GM04503 (cell line): ENCODE measurements at places on chromosomes 1 and 21.
A peak's percentile ranks its signal among the peaks of the same experiment; 100 is the strongest.

GRCh38 chr1:109229531-109230127 is 15.9 kb downstream of the SARS1 start:
- no peak for DNase-seq

GRCh38 chr1:72280131-72280530 is 2.2 kb downstream of the NEGR1 start:
- DNase-seq: no peak

DNA sequence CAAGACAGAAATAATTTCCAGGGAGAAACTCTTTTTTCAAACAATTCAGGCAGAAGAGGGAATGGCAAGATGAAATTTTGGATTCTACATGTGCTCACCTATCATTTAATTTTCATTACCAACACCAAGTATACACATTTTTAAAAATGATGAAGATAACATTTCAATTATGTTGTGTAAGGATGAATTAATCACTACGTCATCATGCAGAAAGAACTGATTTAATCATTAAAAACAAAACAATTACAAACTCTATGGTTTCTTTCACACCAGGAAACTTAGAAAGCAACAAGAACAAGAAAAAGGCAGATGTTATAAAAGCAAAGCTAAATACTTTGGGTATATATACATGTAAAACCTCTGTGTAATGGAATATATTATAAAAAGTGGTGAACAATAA is 668.5 kb downstream of the NCAM2 start:
- no peak for DNase-seq

GRCh38 chr1:18373882-18374493 is 106.7 kb upstream of the KLHDC7A start:
- DNase-seq: no peak

DNA sequence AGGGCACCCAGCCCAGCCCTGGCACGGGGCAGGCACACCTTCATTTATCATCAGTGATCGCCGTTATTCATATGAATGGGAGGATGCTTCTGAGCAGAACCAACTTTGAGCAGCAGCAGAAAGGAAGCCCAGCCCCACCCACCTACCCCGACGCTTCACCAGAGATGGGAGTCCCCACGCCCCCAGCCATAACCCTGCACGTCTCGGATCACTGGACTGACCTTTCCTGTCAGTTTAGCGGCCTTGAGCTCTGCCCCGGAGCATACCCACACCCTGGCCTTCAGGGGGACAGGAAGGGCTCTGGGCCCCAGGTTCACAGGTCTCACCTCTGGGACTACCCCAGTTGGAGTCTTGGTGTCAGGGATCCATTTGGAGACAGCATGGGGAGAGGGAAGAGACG is 18.1 kb downstream of the LRP8 start:
- DNase-seq: no peak

GRCh38 chr1:181318858-181319235 is 164.5 kb upstream of the CACNA1E start:
- no peak for DNase-seq

- no peak for DNase-seq
These were observed 34.5 kb downstream of the ERO1B start for GRCh38 chr1:236247286-236247685.

DNA sequence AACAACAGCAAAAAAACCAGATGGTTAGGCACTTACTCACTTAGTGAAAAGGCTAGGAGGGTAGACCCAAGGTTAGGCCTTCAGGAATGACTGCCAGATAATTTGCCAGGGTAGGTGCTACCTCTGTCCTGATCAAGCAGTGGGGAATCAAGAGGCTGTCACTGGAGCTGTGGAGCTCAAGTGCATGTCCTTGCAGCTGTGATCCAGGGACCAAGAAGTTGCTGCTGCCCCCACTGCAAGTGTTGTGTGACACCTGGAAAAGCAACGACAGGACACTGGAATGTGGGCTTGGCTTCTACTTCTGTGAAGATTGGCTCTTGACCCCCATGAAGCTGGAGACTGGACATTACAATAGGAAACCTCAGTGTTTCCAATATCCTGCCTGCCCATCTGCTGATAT is 72.1 kb downstream of the PEX14 start:
- DNase-seq: no peak

- DNase-seq: no peak
These were observed 305.4 kb downstream of the TTLL7 start for GRCh38 chr1:83693427-83694126.

- no peak for DNase-seq
These were observed 86.1 kb upstream of the S1PR1 start for GRCh38 chr1:101150670-101151069.

DNA sequence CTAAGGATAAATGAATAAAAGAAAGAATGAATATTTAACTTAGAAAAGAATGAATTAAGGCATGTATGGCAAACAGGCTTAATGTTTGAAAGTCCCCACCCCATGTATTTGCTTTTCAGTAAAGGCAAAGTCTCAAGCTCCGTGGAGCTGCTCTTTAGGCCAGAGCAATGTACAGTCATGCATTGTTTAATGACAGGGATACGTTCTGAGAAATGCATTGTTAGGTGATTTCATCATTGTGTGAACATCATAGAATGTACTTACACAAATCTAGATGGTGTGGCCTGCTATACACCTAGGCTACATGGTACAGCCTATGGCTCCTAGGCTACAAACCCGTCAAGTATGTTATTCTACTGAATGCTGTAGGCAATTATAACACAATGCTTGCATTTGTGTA is 51.6 kb upstream of the SPATA6 start:
- DNase-seq: no peak

DNA sequence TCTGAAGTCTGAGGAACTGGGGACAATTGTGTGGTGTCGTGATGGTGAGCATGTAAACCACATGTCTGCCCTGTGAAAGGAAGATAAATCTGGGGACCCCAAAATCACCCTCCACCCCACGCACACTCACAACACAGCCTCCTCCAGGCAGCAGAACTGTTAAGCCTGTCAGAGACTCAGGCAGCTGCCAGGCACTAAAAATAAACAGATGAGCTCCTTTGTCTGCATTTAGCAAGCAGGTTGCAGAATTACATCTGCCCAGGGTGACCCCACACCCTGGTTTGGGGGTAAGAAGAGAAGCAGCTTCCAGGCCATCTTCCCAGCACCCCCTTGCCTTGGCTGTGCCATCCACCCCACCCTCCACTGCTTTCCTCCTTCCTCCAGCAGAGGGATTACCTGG is 119.1 kb upstream of the RUNX3 start:
- no peak for DNase-seq

- DNase-seq: peak; percentile 37
These were observed 74.7 kb upstream of the AKT3 start for GRCh38 chr1:243924588-243925349.

- DNase-seq: no peak
These were observed 125.5 kb upstream of the CHRM3 start for GRCh38 chr1:239260842-239261241.

GRCh38 chr1:33455539-33456501 is 16.6 kb upstream of the ZSCAN20 start:
- peak; percentile 70 for DNase-seq

GRCh38 chr1:79310609-79311008 is 304.1 kb upstream of the ADGRL4 start:
- DNase-seq: no peak

DNA sequence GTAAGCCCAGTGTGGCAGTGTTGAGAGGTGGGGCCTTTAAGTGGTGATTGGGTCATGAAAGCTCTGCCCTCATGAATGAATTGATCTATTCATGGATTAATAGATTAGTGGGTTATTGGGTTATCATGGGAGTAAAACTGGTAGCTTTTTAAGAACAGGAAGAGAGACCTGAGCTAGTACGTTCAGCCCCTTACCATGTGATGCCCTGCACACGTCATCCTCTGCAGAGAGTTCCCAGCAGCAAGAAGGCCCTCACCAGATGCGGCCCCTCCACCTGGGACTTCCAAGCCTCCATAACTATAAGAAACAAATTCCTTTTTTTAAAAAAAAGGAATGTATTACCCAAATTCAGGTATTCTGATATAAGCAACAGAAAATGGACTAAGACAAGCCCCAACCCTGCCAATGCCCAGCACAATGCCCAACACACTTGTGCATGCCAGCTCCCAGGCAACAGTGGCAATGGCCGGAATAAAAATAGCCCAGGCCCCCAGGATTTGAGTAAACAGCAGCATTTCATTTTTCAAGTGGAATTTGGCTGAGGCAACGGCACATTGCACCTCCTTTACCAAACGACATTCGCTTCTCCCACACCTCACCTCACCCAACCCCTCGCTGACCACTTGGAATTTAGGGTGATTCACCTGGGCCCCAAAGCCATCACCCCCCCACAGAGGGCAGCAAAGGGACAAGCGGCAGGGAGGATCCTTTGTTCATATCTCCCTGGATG is 215.9 kb downstream of the TOMM20 start:
- no peak for DNase-seq

DNA sequence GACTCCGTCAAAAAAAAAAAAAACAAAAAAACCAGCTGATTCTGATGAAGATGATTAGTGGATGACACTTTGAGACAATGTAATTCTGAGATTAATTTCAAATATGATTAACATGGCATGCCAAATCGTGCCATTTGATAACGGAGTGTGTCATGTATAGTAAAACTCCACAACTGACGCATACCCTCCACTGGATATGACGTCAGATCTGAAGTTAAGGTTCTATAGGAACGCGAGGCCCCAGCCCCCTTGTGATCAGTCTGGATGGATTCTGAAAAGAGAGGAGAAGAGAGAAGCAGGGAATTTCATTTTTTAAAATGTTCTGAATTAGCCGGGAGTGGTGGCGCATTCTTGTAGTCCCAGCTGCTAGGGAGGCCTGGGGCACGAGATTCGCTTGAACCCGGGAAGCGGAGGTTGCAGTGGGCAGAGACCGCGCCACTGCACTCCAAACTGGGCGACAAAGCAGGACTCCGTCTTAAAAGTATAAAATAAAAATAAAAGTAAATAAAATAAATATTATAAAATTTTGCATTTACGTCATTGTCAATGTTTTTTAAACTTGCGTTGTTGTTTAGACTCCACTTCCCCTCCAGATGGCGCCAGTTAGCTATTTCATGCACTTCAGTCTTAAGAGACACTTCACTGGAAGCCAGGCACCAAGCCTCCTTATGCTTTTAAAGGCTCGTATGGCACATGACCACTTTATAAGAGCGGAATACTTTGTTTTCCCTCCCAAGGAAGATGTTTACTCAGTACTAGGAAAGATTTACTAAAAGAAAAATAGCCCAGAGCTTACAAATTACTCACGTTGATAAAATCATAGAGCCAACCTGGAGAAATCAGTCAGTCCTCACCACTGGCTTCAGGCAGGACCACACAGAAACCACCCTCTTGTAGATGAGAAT is 65.5 kb downstream of the UBE2U start:
- peak; percentile 10 for DNase-seq

DNA sequence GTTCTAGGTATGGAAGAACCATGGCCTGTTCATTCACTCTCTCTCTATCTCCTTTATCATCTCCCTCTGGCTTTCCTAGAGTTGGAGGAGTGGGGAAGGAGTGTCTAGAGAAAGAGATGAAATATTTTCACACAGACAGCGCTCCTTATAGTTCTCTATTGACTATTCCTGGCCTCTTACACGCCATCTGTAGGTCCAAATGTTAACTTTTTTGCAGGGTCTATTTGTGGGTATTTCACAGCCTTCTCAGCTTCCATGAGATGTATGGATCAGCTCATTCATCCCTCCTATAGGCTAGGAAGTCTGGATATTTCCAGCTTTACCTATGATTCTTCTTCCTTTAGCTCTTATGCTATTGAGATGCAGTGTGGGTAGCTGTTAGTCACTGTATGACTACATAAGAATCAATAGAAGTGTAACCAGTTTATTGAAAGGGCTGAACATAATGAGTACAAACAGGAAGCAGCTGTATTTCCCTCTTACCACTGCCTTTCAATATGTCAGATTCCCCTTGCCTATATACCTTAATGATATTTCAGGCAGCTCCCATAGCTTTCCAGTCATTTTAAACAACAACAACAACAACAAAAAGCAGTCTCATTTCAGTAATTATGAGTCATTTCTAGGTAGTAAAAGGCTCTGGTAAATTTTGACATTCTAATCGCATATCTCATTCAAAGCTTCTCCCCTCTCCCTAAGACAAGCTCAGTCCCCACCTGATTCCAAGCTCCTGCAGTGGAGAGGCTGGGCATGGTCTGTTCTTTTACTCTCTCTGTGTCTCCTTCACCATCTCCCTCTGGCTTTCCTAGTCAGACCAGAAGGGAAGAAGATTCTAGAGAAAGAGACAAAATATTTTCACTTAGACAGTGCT is 149.5 kb downstream of the TTLL7 start:
- no peak for DNase-seq

DNA sequence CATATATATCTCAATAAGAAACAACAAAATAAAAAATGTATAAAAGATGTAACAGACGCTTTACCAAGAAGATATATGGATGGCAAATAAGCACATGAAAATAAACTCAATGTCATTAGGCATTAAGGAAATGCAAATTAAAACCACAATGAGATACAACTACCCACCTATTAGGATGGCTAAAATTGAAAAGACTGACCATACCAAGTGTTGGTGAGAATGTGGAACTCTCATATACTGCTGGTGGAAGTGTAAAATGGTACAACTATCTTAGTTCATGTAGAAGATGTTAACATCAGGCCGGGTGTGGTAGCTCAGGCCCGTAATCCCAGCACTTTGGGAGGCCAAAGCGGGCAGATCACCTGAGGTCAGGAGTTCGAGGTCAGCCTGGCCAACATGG is 42.3 kb upstream of the TTC22 start:
- DNase-seq: no peak

- no peak for DNase-seq
These were observed 18.0 kb downstream of the RHOU start for GRCh38 chr1:228753287-228753686.

DNA sequence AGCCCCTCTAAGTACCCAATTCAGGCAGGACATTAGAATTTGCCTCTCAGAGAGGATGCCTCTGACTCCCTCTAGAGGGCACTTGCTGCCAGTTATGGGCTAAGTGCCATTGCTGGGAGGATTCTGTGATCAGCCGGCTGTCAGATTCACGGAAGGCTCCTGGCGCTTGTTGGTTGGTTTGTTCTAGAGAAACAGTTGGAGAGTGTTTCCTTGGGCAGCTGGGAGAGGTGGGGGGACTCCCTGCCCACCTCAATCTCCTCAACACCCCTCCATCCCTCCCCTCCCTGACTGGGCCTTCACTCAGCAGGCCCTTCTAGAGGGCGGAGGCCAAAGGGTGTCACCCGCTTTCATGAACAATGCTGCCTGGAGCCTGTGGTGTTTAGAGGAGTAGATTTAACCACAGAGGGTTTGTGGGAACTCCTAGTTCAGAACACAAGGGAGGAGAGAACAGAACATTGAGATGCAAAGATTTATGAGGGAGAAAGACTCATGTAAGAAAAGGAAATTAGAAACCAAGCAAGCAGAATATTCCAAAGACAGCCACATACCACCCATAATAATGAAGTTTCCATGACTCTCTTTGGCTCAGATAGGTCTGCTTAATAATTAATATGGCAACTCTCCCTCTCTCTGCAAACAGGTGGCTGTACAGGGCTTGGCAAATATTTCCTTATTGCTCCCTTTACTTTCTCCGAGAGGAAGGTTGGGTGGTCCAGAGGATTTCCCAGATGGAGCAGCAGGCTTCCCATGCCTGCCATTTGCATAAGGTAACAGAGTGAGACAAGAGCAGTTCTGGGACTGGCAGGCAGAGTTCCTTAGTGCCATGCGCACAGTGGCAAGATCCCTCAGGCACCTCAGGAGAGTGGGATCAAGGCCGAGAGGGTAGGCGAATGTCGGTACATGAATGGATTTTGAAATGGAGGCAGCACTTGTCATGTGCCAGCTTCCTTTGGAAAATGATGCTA is 30.0 kb upstream of the ACP6 start:
- DNase-seq: peak; percentile 13
